ENCODE measurements at places on chromosomes 7 and 10.

DNA sequence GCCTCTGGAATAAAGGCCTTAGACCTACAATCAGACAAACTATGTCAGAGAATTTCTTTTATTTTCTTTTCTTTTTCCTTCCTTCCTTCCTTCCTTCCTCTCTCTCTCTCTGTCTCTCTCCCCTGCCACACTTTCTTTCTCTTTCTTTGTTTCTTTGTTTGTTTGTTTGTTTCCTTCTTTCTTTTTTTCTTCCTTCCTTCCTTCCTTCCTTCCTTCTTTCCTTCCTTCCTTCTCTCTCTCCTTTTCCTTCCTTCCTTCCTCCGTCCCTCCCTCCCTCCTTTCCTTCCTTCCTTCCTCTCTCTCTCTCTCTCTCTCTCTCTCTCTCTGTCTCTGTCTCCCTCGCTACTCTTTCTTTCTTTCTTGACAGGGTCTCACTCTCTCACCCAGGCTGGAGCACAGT lies 242.6 kb downstream of the GATA3 start:
- DNase-seq = no peak

- DNase-seq = no peak
Observed at GRCh38 chr10:108850138-108850854, 1073.0 kb downstream of the XPNPEP1 start.

- DNase-seq = no peak
Observed at GRCh38 chr10:80421707-80422536, 13.6 kb downstream of the PRXL2A start.

GRCh38 chr7:22435105-22435504 lies 64.9 kb downstream of the STEAP1B start:
- DNase-seq = no peak

GRCh38 chr10:58661336-58661735 lies 148.7 kb downstream of the BICC1 start:
- DNase-seq = no peak

DNA sequence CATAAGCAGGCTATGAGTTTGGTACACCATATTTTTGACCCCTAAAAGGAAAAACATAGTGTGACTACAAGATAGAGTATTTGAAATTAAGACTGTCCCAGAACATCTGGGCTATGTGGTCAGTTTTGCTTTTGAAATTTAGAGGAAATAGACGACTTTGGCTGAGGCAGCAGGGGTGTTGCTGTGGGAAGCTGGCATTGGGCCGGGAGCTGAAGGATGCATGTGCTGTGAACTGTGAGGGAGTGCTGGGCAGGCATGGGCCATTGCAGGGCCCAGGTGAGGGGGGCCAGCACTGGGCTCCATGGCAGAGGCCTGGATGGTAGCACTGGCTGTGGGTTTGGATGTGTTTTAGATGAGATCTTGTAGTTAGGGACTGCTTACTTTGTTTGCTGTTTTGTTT lies 168.3 kb downstream of the BMPER start:
- no peak for DNase-seq

- no peak for DNase-seq
Observed at GRCh38 chr10:58780476-58780875, 267.8 kb downstream of the BICC1 start.

DNA sequence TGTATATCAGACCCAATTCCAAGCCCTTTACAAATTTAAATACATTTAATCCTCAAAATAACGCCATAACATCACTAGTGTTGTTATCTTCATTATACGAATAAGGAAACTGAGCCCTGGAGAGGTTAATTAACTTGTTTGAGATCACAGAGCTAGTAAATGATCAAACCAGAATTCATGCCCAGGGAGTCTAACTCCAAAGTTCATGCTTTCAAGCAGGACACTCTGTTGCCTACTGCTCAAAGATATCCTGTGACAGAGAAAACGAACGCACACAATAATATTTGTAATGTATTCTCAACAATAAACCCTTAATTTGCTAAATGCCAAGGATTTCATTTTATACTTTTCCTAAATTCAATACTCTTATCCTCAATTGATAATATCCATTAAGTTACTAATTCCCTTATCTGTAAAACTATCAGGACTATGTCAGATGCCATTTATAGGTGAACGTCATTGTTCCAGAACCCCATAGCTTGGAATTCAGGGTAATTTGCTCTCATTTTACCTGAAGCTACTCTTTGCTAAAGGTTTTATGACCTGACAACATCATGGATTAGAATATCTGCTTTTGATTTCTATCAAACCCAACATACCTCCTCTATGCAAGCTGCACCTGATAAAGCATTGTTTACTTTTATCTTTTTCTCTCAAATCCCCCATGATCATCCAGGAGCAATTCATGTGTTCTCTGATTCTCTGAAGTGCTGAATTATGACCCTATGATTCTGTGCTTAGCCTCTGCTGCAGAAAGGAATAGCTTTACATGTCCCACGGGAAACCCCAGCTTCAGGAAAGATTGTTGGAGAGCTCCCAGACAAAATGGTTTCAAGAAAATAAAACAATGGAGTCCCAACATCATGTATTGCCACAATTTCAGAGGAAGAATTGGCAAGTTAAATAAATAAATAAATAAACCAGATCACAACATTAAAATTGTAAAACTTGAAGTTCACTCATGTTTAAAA lies 150.2 kb upstream of the CDK1 start:
- no peak for DNase-seq

DNA sequence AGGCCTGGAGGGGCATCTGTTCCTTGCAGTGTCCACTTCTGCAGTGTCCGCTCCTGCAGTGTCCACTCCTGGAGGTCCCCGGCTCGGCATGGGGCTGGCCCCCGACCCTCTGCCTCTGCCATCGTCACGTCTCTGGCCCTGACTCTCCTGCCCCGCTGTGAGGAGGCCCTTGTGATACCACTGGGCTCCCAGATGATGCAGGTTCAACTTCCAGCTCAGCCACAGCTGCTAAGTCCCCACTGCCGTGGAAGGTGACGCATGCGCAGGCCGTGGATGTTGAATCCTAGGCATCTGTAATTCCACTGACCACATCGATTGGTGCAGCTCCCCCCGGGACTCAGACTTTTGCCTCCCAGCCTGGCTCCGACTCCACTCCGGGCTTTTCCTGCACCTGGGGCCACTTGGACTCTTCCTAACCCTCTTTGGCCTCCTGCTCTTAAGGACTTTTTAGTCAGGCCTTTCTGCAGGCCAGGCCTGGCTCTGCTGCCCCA lies 95.1 kb downstream of the GLRX3 start:
- DNase-seq = no peak

DNA sequence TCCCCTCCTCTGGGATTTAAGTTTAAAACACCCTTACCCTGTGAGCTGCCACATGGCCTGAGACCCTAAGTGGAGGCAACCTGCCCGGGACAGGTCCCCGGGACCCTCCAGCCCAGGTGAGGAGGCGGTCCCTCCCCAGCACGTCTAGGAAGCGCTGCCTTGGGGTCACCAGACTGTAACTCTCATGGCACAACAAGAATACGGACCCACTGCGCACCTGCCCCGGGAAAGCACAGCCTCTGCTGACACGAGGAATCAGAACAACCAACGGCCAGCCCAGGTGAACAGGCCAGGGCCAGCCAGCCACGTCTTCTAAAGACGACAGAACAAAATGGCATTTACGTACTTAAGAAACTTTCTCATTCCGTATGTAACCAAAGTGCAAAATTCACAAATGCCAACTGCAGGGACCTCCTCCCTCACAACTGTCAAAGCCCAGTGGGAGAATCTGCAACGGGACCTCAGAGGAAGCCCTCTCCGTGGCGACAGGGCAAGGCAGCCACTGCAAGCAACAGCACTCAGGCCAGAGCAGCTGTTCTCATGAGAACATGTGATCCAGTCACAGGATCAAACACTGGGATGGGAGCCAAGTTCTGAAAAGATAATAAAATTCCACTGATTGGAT lies 208.4 kb downstream of the DIP2C start:
- no peak for DNase-seq

All from SW 1271 (cell line).